ENCODE measurements at places on chromosomes 13 and 19.

GRCh38 chr13:40341096-40341471 is 325.4 kb downstream of the FOXO1 start:
- DNase-seq: no peak

DNA sequence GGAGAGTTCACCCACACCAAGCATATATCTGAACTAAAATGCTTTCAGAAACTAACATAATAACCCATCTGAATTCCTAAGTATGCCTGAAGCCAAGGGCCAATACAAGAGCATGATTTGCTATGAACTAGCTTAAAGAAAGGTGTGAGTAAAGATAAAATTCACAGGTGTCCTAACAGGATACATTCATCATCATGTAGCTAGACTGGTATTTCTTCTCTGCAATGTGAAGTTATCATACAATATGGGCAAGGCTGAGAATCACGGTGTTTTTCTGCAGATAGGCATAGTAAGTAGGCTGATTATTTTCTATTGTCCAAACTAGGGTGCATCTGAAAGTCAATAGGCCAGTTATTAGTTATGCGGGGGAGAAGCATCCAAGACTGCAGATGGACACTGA is 63.1 kb downstream of the STK24 start:
- DNase-seq: no peak

DNA sequence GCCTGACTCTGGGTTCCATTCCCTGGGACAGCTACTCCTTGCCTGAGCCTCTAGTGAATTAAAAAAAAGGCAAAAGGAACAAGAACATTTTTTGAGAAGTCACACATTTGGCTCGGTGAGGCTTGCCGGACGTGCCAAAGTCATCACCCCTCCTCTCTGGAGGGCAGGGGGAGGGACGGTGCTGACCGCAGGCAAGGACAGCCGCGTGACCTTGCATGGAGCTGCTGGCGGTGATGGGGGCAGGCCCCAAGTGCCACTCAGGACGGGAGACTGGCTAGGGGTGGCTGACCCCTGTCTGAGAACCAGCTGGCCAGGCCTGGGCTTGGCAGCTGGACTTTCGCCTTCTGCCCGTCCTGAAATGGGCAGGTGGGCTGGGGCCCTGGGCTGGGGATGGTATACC is 26.4 kb downstream of the MAP2K2 start:
- DNase-seq: no peak

DNA sequence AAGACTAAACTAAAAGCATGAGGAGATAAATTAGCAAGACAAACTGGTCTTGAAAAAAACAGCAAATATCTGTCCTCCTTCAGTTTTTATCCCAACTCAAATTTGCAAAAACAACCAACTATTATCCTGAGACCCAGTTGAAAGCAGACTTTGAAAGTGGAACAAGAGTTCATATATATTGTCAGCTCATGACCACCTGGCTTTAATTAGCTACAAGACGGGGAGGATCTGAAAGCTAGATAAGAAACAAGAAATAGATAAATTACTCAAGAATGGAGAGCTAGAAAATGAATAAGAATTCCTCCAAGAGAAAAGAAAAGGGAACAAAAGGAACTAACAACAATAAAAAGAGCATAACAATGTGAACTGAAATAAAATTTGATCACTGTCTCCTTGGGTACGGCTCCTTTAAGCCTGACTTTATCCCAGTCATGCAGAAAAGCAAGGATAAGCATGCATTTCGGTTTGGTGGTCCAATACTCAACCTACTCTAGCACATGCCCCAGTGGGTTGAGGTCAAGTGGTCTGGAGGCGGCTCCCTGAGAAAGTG is 246.9 kb downstream of the DCLK1 start:
- no peak for DNase-seq

- no peak for DNase-seq
These were observed 221.9 kb upstream of the PCDH17 start for GRCh38 chr13:57409656-57410055.

GRCh38 chr19:40093416-40093815 is 2.7 kb upstream of the ZNF780A start:
- DNase-seq: no peak

GRCh38 chr13:33784738-33785137 is 33.2 kb upstream of the RFC3 start:
- DNase-seq: no peak

- no peak for DNase-seq
These were observed 140.0 kb downstream of the SIPA1L3 start for GRCh38 chr19:38047049-38047438.

- DNase-seq: no peak
These were observed 1.5 kb downstream of the PPFIA3 start for GRCh38 chr19:49120868-49121267.

- no peak for DNase-seq
These were observed 6.2 kb downstream of the PPP1R15A start for GRCh38 chr19:48878196-48879024.

DNA sequence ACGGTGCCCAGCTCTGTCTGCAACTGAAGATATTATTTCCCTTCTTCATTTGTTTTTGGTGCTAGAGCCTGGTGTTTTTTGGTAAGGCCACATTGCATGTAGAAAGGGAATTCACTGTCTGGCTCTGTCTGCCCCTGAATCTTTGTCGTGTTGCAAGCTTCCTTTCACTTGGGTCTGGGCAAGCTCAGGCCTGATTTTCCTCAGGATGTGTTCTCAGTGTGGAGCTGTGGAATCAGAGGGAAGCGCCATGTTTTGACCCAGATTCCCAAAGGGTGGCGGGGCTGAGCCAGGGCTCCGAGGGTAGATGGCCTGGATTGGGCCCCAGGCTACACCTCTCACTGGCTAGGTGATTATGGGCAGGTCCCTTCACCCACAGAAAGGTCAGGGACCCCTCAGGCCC is 8.6 kb downstream of the PRKCSH start:
- DNase-seq: no peak

DNA sequence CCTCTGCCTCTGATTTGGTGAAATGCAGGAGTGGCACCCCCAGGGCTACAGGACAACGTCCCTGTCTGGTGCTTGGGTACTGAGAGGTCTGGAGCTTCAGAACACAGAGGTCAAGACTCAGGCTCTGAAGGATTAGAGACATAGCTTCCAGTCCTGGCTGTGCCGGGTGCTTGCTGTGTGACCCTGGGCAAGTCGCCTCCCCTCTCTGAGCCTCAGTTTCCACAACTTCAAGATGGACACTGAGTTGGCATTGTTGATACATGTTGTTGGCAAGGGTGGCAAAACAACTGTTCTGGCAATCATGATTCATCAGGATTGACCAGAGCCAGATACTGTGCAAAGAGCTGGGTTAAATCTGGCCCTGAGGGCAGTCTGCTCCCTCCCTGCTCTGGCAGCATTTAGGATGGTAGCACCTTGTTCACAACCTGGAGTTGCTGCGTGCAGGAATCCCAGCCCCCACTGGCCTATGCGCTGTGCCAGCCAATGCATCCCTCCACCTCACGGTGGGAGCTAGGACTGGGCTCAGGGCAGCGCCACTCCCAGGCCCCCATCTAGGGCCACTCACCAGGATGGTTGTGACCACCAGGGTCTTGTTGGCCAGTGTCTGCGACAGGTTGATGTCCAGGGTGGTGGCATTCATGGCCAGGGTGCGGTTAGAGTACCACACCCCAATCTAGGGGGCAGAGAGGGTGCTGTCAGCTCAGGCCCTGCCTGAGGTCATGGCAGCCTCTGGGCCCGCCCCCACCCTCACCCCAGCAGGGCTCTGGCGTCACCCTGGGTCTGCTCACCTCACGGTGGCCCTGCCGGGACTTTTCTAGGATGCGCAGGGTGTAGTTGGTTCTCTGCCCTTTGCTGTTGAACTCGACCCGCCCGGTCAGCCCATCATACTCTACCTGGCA is 16.7 kb downstream of the GRIK5 start:
- DNase-seq: no peak

- DNase-seq: no peak
These were observed 4.7 kb downstream of the SLC1A5 start for GRCh38 chr19:46783670-46784069.

GRCh38 chr13:30078059-30078458 is 227.6 kb upstream of the UBL3 start:
- DNase-seq: no peak

- no peak for DNase-seq
These were observed 1.3 kb downstream of the NR1H2 start for GRCh38 chr19:50377517-50377916.

GRCh38 chr13:90683711-90684131 is 663.8 kb upstream of the MIR17HG start:
- no peak for DNase-seq

GRCh38 chr19:35107545-35107944 is 8.1 kb upstream of the FXYD3 start:
- DNase-seq: no peak

- DNase-seq: no peak
These were observed 27.3 kb upstream of the SLC7A10 start for GRCh38 chr19:33252971-33253370.

GRCh38 chr13:51660813-51661212 is 76.6 kb downstream of the WDFY2 start:
- DNase-seq: no peak

DNA sequence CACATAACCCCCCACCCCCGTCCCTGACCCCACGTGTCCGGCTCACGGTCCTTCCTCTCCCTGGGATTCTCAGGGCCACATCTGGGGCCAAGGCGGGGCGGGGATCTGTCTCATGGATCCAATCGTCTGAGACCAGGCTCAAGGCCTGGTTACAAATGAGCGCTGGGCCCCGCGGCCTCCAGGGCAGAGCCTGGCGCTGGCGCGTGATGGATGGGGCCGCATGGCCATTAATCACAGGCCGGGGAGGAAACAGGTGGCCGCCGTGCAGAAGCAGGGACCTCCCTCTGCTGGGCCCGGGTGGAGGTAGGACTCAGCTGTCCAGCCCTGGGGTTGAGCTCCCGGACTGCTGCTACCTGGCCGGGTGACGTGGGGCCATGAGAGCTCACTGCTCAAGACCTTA is 5.8 kb upstream of the TLE5 start:
- DNase-seq: no peak

DNA sequence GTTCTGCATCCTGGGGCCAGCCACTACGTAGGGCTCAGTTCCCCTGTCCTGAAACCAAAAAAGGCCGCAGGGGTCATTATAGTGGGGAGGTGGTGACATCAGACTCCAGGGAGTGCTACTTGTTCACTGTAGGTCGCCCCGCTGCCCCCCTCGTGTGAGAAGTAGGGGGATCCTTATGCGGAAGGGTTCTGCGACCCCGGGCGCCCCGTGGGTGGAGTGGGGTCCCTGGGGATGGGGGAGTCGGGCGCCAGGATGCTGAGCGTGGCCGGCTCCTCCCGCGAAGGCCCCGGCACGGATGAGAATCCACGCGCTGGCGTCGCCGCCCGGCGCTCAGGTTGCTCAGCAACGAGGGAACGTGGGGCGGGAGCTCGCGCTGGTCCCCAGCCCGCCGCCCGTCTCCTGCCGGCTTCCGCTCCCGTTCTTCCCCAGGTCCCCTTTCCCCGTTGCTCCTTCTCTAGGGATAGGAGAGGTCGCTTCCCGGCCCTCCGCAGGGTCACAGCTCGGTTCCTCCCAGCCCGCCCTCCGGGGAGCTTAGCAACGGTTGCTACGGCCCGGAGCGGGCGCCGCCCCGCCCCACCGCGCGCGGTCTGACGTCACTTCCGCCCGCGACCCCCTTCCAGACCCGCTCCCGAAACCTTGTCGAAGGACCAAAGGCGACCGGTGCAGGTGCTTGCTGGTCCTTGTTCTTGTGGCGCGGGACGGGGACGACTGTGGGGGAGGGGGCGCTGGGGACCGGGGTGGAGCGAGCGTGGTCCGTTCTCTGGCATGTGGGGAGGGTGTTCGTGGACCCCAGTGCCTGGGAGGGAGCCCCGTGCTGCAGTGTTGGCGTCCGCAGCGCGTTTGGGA is at the start of gene NAT14:
Gene NAT14, plus strand, starts transcription at position 596 of the 846 bp plus-strand sequence. CDS start 521 bp downstream, outside the sequence.
- DNase-seq: peak; percentile 39

- DNase-seq: no peak
These were observed 106.2 kb upstream of the KLF5 start for GRCh38 chr13:72952529-72953141.

- DNase-seq: no peak
These were observed 57.5 kb upstream of the HMGB1 start for GRCh38 chr13:30523211-30523610.

- DNase-seq: no peak
These were observed at the start of gene CADM4 for GRCh38 chr19:43639519-43640423. Gene CADM4 (minus strand): TSS chr19:43639850. CDS start chr19:43639790, 60 bp downstream.

DNA sequence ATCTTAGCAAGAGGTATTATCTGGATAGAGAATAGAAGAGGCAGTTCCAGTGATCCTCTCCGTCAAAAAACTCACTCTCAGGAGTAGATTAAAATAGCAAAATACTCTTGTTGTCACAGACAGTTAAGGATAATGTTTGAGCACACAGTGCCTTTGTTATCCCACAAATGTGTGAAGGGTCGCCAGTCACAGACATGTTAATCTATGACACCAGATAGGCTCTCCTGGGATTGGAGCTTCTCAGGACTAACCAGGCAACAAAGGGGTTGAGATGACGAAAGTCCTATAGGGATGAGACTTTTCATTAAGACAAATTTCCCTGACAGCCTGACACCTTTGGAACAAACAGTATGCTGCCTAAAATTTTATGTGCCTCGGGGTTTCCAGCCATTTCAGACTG is 1947.1 kb downstream of the OLFM4 start:
- no peak for DNase-seq
